Epithelial cell of proximal tubule (primary cell): ENCODE measurements at places on chromosomes 5 and 9. TPM values are rescaled to one million over a fixed set of nuclear protein-coding genes. Genes with fewer than 3 reads are reported as not detected.

The CCDC180 gene
- 0.29 and 0.75 TPM in 2 replicates for total RNA-seq

The ZDHHC11B gene
- total RNA-seq: 0.29 TPM in 1 of 2 replicates, not detected in the other

The IFNA17 gene
- not detected in 2 replicates for total RNA-seq

The PCDHGA5 gene
- 0.14 and 0.63 TPM in 2 replicates for total RNA-seq

The SLC6A3 gene
- total RNA-seq: not detected in 2 replicates
